ENCODE measurements at places on chromosomes 6 and 20.

GRCh38 chr6:152746172-152746553 is 4.4 kb upstream of the VIP start:
- DNase-seq: no peak

DNA sequence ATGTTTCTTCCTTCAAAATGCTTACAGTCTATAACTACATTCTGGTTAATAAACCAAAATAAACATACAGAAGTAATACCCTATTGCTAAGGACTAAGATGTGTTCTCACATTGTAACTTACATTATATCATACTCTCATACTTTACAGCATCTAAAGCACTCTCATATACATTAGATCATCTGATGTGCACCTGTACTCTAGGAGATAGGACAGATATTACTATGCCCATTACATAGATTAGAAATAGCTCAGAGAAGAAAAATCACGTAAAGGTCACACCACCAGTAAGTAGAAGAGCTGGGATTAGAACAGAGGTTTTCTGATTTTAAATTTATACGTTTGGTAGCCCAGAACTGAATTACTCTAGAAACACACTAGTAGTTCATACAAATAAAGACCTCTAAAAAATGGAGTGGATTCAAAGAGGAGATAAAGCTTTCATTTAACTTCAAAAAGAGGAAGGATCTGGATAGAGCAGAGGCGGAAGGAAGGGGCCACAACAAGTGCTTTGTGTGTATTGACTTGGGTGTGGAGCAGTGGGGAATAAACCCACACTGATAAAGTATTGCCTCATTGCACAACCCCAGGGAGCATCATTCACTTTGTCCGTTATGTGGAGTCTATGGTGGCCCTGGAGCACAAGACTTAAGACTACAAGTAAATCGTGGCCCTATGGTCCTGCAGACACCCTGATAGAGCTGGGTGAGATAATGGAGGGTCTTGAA is 30.9 kb downstream of the SLC2A12 start:
- DNase-seq: no peak

DNA sequence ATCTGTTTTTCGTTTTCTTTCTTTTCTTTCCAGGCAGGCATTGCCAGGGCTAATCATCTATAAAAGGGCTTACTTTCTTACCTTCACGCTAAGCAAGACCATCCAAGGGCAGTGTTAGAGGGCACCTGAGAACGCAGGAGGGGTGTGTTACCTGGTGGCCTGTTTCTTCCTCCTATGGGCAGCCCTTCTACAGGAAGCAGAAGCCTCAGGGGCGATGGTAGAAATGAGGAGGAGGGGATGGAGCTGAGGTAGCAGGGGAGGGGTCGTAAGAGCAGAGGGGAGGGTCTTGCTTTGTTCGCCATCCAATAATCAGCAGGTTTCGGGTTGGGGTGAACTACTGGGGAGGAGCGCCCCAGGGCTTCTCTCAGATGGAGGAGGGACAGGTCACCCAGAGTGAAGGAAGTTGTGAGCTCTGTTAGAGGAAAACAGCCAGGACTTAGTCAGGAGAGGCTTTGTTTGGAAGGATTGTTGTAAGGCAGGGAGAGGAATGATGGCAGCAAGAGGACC is 1.5 kb upstream of the CCR6 start:
- DNase-seq: no peak

GRCh38 chr6:95142101-95142500 is 435.2 kb upstream of the MANEA start:
- no peak for DNase-seq

DNA sequence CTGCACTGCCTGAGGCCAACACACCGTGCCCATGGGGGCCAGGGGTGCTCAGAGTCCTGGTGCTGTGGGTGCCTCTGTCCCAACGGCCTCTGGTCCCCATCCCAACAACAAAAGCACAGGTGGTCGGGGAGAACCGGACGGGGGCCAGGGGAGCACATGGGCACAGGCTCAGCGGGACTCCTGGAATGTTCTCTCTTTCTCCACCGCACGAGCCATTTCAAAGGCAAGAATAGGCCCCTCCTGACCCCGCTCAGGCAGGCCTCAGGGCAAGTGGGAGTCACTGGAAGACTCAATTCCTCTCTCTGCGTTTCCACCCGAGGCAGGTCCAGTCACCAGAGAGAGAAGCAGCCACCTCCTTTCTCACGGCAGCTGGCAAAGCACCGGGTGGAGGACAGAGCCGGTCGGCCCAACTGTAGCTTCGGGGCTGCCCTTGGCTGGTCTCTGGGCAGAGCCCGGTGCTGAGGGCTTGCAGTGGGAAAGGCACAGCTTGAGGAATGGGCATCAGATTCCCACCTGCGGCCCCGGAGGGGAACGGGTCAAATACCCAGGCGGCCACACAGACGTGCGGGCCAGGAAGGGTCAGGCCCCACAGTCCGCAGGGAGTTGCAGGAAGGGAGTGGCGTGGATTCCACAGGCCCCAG is 55.2 kb downstream of the KCNQ2 start:
- no peak for DNase-seq

DNA sequence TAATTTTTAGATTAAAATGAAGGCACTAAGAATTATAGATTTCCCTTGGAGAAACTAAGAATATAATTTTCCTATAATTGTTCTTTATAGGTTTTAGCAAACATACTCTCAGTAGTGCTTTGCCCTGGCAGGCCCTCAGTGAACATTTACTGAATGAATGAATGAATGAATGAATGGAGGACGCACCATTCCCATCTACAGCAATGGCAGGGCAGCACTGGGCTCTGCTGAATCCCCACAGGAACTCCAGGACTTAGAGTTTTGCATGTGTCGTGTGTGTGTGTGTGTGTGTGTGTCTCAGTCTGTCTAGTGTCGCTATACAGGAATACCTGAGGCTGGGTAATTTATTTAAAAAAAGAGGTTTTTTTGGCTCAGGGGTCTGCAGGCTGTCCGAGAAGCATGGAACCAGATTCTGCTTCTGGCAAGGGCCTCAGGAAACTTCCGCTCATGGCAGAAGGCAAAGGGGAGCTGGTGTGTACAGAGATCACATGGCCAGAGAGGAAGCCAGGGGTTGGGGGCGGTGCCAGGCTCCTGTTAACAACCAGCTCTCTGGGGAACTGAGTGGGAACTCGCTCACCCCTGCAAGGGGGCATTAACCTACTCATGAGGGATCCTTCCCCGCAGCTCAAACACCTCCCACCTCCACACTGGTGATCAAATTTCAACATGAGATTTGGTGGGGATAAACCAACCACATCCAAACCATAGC is 20.1 kb downstream of the RNASET2 start:
- DNase-seq: no peak

GRCh38 chr6:1700278-1700967 is 90.7 kb downstream of the FOXC1 start:
- DNase-seq: no peak

GRCh38 chr6:1191141-1191630 is 120.7 kb upstream of the FOXQ1 start:
- DNase-seq: no peak

DNA sequence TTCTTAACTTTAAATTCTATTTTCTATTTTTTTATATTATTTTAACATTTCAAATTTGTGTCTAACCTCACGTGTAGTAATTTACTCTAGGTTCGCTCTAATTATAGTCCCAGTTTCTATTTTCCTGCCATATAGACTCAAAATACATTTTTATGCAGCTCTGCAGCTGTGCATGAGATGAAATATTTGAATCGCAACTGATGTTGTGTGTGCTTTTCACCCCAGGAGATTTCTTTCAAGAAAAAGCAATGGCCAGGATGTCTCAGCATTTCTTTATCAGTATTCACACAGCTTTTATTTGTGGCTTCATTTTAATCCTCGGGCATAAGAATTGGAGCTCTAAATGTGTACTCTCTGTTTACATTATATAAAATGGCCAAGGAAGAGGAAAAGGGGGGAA is 157.6 kb downstream of the HDGFL1 start:
- DNase-seq: no peak
